Calu3 (cell line): ENCODE measurements at places on chromosomes 16 and 17.

- H3K4me1 ChIP-seq = no peaks in the 10 kb centered on the region
- H3K27me3 ChIP-seq = no peaks in the 10 kb centered on the region
- H3K4me3 ChIP-seq = no peak overlapping the region
- DNase-seq = no peak
- no peak overlapping the region for H3K27ac ChIP-seq
Measured at GRCh38 chr17:76145231-76146052, 4.4 kb upstream of the FOXJ1 start.

- no peak overlapping the region for H3K27ac ChIP-seq
- H3K4me3 ChIP-seq = no peak overlapping the region
- no peak for DNase-seq
Measured at GRCh38 chr16:71214746-71215381, 15.7 kb downstream of the HYDIN start.

DNA sequence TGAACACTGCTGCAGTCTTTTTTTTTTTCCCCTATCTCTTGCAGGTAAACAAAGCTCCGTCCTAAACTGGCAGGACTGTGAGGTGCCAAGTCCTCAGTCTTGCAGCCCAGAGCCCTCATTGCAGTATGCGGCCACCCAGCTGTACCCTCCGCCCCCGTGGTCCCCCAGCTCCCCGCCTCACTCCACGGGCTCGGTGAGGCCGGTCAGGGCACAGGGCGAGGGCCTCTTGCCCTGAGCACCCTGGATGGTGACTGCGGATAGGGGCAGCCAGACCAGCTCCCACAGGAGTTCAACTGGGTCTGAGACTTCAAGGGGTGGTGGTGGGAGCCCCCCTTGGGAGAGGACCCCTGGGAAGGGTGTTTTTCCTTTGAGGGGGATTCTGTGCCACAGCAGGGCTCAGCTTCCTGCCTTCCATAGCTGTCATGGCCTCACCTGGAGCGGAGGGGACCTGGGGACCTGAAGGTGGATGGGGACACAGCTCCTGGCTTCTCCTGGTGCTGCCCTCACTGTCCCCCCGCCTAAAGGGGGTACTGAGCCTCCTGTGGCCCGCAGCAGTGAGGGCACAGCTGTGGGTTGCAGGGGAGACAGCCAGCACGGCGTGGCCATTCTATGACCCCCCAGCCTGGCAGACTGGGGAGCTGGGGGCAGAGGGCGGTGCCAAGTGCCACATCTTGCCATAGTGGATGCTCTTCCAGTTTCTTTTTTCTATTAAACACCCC, 13.8 kb downstream of the IL34 start:
- no peaks in the 10 kb centered on the region for H3K4me1 ChIP-seq
- peaks cover 3% of the 10 kb centered on the region for H3K36me3 ChIP-seq

DNA sequence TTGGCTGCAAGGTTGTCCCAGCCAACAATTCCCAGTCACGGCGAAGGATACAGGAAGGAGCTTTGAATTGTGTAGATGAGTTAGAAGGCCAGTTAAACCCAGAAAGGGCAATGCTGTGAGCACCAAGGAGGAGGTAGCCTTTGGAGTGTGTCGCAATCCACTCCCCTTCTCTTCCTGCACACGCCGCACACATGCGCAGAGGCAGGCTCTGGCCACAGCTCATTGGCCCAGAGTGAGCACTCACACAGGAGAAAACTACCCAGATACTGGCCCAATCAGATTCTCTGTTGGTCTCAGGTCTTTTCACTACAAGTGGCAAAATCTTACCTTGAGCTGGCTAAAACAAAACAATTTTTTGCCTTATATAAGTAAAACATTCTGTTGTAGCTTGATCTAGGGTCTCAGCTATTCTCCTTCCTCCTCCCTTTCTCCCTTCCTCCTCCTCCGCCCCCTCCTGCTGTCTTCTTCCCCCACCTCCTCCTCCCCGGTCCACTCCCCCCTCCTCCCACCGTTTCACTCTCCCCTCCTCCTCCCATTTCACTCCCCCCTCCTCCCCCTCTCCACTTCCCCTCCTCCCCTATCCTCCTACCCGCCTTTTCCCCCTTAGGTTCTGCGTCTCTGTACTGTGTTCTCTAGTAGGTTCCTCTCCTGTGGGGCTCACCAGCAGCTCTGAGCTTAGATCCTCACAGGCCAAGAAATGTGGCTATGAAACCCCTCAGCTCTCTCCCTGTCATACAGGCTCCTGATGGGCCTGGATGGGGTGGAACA, 344.9 kb downstream of the CPPED1 start:
- H3K36me3 ChIP-seq = no peaks in the 10 kb centered on the region
- no peak for DNase-seq
- no peak overlapping the region for H3K27ac ChIP-seq
- H3K4me1 ChIP-seq = peaks cover 5% of the 10 kb centered on the region
- no peaks in the 10 kb centered on the region for H3K27me3 ChIP-seq
- H3K4me3 ChIP-seq = no peak overlapping the region

GRCh38 chr16:13886608-13887007, 33.3 kb upstream of the ERCC4 start:
- no peak overlapping the region for H3K27ac ChIP-seq
- peaks cover 70% of the 10 kb centered on the region for H3K27me3 ChIP-seq
- no peaks in the 10 kb centered on the region for H3K36me3 ChIP-seq
- no peak overlapping the region for H3K4me3 ChIP-seq

DNA sequence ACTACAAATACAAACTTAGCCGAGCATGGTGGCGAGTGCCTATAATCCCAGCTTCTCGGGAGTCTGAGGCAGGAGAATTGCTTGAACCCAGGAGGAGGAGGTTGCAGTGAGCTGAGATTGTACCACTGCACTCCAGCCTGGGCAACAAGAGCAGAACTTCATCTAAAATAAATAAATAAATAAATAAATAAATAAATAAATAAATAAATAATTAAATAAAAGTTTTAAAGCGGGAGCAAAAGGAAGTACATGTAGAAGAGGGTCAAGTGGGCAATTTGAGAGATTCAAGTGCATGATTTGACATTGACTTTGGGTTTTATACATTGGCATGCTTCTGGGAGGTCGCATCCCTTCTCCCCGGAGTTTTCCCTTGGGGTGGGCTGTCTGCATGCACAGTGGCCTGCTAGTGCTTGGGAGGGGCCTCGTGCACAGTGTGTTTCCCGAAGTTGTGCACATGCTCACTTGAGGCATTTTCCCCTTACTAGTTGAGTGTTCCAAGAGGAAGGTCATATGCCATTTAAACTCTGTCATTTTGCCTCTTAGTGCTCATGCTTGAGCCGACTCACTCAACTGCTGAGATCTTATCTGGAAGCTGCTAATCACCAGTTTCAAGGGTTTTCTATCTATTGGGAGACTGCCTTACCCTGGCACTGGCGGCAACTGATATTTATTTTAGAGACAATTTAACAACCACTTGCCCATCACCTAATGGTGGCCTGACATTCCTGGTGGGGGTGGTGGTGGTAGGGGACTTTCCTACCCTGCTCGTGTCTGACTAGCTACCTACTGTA, 193.2 kb upstream of the MPHOSPH6 start:
- H3K36me3 ChIP-seq = no peaks in the 10 kb centered on the region
- no peak overlapping the region for H3K4me3 ChIP-seq
- peaks cover 72% of the 10 kb centered on the region for H3K27me3 ChIP-seq
- H3K27ac ChIP-seq = no peak overlapping the region
- DNase-seq = no peak

GRCh38 chr16:48596326-48596725, 13.7 kb downstream of the N4BP1 start:
- no peak for DNase-seq
- no peaks in the 10 kb centered on the region for H3K27me3 ChIP-seq
- H3K36me3 ChIP-seq = no peaks in the 10 kb centered on the region
- H3K4me3 ChIP-seq = no peak overlapping the region
- H3K27ac ChIP-seq = no peak overlapping the region
- H3K4me1 ChIP-seq = peaks cover 31% of the 10 kb centered on the region

- H3K4me1 ChIP-seq = no peaks in the 10 kb centered on the region
- no peak for DNase-seq
- no peak overlapping the region for H3K27ac ChIP-seq
- H3K4me3 ChIP-seq = no peak overlapping the region
Measured at GRCh38 chr17:10683853-10684252, 13.5 kb downstream of the SCO1 start.
